ENCODE measurements at places on chromosomes 7 and 10.

- peaks cover 27% of the 10 kb centered on the region for H3K27me3 ChIP-seq
- no peak overlapping the region for H3K27ac ChIP-seq
- H3K4me3 ChIP-seq = no peak overlapping the region
- no peaks in the 10 kb centered on the region for H3K36me3 ChIP-seq
- H3K4me1 ChIP-seq = no peaks in the 10 kb centered on the region
Observed at GRCh38 chr7:156576216-156577058, 64.1 kb upstream of the RNF32 start.

DNA sequence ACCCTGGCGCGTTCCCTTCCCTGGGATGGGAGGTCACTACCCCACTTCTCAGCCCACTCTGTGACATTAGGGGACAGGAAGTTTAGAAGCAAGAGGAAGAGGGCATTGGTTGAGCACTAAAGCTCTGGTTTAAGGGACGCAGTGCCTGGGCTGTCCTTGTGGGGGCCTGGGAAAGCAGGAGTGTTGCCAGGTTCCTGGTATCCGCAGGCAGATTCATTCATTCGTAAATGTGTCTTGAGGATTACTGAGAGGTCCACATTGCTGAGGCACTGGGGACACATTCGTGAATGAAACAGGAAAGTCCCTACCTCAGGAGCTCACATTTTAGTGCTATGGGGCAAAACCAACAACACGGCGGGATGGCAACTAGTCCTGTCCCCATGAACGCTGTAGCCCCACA, 69.4 kb downstream of the COL13A1 start:
- no peak for DNase-seq
- H3K36me3 ChIP-seq = no peaks in the 10 kb centered on the region
- no peak overlapping the region for H3K27ac ChIP-seq
- no peak overlapping the region for H3K4me3 ChIP-seq

DNA sequence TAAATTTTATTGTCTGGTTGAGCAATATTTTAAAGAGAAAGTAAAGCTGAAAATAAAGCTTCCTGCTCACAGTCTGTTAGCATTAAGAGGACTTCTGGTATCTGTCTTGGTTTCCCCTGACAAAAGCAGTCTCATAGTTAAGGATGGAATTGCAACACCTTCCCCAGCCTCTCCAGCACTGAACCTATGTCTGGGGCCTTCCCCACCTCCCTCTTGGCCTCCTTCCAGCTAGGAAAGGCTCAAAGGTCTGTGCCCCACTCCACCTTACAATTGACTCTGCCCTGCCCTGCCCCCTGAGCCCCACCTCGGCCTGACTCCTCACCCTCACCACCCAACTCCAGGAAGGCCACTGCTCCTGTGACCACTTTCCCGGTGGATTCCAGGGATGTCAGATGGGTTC, 33.2 kb downstream of the COL17A1 start:
- H3K4me3 ChIP-seq = no peak overlapping the region
- peaks cover 4% of the 10 kb centered on the region for H3K4me1 ChIP-seq
- H3K27ac ChIP-seq = no peak overlapping the region
- DNase-seq = no peak
- H3K36me3 ChIP-seq = no peaks in the 10 kb centered on the region

DNA sequence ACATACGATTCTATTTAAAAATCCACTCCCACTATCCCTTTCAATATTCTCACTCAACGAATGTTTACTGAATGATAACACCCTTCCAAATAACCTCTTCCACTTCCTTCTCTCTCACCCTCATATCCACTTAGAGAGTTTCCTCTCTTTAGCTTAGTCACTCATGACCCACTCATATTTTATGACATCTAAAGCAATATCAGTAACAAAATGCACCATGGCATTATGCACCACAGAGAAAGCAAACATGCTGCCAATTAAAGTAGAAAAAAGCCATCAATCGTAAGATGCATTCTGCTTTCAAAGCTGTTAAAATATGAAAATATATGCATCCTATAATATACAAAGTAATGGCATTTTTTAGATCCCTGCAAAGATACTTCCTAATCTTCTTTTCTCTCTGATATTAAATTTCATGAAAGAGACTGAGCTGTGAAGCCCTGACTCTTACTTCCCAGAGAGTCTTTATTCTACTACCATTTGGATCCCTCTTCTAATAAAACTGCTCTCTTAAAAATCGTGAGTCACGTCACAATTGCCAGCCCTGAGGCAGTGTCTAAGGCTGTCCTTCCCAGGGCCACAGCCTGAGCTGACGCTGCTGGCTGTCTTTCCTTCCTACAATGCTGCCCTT, 283.0 kb upstream of the KLF6 start:
- no peak overlapping the region for H3K27ac ChIP-seq
- H3K4me3 ChIP-seq = no peak overlapping the region
- no peak for DNase-seq
- peaks cover 1% of the 10 kb centered on the region for H3K36me3 ChIP-seq
- peaks cover 7% of the 10 kb centered on the region for H3K4me1 ChIP-seq
